ENCODE measurements at places on chromosomes 2 and 18. TPM values are rescaled to one million over a fixed set of nuclear protein-coding genes. Genes with fewer than 3 reads are reported as not detected.

GRCh38 chr2:118686346-118686745 is 161.1 kb downstream of the EN1 start:
- DNase-seq: no peak

DNA sequence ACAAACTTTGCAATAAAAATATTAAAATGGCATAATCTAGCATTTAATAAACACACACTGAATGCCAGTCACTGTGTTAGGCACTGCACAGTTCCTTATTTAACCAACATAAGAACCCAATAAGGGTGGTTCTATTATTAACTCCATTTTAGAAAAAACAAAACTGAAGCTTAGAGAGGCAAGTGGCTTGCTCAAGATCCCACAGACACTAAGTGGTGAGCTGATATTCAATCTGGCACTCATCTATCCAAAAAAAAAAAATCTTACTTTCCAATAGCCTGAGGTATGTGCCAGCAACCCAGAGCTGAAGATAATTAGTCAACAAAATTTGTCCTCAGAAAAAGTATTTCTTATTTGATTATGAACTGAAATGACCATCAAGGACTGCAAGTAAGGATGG is 799 bp downstream of the CYTIP start:
- DNase-seq: no peak

GRCh38 chr18:48161911-48162698 is 231.6 kb upstream of the SMAD2 start:
- no peak for DNase-seq

DNA sequence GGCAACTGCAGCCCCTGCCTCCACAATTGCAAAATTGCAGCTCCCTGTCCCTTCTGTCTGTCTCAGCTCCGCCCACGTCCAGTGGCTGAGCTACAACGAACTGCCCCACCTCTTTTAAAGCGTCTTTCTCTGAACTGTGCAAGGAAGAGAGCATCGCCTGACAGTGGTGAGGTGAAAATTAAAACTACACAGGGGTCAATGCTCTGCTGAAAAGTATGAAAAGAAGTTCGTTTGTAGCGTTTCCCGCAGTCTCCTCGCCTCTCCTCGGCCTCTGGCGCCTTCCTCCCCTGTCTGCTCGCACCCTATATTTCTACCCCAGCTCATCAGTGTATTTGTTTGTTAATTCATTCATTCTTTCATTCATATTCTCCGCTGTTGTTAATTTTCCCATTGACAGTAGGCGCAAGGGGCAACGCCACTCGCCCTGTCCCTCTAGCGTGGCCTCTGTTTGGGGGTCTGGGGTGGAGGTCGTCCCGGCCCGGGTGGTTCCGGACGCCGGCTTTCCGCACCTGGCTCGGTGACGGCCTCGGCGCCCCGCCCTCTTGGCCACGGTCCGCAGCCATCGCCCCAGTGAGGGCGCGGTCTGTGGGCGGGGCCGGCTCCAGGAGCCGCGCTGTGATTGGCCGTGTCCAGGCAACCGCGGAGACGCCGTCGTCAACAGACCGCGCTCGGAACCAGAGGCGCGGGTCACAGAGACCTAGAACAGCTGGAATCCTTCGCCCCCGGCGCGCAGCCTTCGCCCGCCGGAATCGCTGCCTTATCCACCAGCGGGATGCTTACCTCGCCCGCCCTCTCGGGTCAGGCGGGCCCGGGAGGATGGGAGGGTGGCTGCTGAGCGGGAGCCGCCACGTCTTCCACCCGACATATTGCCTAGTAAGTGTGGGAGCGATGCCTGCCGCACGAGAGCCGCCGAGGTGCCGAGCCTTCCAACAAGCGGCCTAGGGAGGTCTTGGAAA is at the start of gene VWA3B:
TSS of gene VWA3B (plus strand) at position 677 of the 956 bp plus-strand sequence. CDS start 5,926 bp downstream, outside the sequence.
- no peak for DNase-seq

- DNase-seq: no peak
These were observed 2.0 kb downstream of the GDF7 start for GRCh38 chr2:20668871-20669475.

- no peak for DNase-seq
These were observed 35.6 kb downstream of the GLI2 start for GRCh38 chr2:120771111-120771780.

- DNase-seq: no peak
These were observed 22.9 kb downstream of the DOK1 start for GRCh38 chr2:74577448-74577847.

DNA sequence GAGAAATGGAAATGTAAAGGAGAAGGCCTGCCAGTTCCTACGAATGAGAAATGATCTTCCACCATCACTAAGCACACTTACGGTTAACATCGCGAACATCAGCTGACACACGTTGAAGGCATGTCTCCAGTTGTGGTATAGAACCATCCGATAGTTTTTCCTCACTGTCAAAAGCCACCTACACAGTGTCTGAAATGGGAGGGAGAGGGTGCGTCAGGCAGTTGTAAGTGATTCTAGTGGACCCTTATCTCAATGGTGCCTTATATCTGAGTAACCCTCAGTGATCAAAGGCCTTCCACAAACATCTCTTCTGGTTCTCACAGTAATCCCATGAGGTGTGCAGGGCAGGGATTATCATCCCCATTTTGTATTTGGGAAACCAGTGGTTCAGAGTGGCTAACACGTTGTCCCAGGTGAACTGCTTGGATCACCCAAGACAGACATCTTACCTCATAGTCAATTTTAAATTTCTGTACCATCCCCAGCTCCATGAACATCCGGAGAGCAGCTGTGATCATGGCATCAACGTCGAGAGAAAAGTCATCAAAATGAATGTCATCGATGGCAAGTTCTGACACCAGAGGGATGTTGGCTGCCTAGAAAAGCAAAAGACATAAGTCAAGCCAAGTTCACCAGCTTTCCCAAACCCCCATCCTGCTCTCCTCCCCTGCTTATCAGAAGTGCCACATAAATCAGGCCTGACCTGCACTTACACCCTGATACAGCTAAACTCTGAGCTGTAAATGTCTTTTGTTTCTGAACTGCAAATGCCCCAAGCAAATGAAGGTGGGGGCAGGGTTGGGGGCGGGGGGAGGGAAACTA is 335.2 kb downstream of the AGPS start:
- DNase-seq: no peak

C1QL2 gene
- not detected for polyA plus RNA-seq

NTSR2 gene
- polyA plus RNA-seq: not detected

PIEZO2 gene
- polyA plus RNA-seq: not detected

HAUS1 gene
- 43.2 TPM for polyA plus RNA-seq

XPO1 gene
- 42.3 TPM for polyA plus RNA-seq
